ENCODE measurements at places on chromosomes 6 and 20.

GRCh38 chr6:39056681-39057080 lies 8.1 kb downstream of the GLP1R start:
- DNase-seq = no peak

GRCh38 chr6:166465671-166466087 lies 82.9 kb upstream of the MPC1 start:
- DNase-seq = no peak

GRCh38 chr20:36483209-36483918 lies 58.0 kb upstream of the MYL9 start:
- DNase-seq = no peak

DNA sequence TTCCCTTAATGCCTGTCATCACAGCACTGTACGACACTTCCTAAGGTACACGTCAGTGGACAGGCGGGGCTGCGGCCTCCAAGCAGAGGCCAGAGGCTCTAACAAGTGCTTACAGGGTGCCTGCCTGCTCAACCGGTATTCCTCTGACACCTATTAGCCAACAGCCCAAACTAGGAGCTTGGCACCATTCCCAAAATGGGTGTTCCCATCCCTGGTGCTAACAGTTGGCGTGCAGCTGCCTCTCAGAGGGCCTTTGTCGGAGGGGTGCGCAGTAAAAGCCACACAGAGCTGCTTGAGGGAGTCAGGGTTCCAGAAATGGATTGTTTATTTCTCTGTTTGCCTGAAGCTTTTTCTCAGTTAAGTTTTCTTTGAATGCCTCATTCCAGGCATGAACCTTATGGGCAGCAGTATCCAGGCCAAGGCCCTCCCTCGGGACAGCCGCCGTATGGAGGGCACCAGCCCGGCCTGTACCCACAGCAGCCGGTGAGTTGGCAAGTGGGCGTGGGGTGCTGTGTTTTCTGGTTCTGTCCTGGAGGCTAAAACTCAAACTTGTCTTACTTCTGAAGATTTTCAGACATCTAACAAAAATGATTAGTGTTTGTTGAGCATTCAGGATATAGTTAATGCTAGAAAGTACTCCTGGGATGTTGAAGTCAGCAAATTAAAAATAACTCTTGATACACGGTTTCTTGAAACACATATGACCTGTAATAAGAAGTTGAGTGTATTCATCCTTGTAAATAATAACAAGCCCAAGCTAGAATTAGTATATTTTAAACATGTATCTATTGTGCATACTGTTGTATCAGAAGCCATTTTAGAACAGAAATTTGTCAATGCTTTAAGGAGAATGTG lies 124.7 kb downstream of the TMEM242 start:
- DNase-seq = no peak

- no peak for DNase-seq
Measured at GRCh38 chr20:62816031-62816883, 593 bp upstream of the COL9A3 start.

DNA sequence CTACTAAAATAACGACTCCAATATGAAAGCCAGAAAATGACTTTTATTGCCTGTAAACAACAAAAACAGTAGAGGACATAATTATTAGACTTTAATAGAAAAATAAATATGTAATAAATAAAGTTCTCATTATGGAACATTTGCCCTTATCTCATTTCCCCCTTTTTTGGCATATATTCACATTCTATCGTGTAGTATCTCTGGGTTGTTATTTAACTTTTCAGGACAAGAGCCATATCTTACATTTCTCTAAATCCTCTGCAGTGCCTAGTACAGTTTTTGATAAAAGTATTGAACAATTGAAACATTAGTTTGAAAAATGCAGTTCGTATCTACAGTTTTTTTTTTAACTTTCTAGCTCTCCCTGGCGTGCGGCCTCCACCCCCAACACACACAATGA lies 442.0 kb upstream of the SOX4 start:
- no peak for DNase-seq

- no peak for DNase-seq
Measured at GRCh38 chr6:151052021-151052646, 186.6 kb downstream of the MTHFD1L start.

GRCh38 chr6:41367700-41368099 lies 32.3 kb downstream of the NCR2 start:
- no peak for DNase-seq

- DNase-seq = peak; percentile 43
Measured at GRCh38 chr6:116010790-116011401, 49.8 kb downstream of the FRK start.

DNA sequence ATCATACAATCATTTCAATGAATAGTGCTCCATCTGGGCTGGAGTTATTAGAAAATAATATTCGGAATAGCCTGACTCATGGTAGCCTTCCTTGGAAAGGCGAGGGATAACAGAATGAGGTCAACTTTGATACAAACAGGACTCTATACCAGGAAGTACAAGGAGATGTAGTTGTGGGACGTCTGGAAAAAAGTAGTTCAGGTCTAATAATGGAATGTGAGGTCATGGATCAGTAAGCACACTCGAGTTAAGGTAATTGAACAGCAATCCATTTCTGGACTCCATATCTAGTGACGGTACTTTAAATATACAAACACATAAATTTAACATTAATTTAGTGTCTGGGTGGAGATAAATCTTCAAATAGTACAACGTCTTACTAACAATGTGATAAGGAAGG lies 1204.0 kb upstream of the ADGRB3 start:
- DNase-seq = no peak

GRCh38 chr20:5630071-5630470 lies 120.1 kb upstream of the SHLD1 start:
- no peak for DNase-seq

DNA sequence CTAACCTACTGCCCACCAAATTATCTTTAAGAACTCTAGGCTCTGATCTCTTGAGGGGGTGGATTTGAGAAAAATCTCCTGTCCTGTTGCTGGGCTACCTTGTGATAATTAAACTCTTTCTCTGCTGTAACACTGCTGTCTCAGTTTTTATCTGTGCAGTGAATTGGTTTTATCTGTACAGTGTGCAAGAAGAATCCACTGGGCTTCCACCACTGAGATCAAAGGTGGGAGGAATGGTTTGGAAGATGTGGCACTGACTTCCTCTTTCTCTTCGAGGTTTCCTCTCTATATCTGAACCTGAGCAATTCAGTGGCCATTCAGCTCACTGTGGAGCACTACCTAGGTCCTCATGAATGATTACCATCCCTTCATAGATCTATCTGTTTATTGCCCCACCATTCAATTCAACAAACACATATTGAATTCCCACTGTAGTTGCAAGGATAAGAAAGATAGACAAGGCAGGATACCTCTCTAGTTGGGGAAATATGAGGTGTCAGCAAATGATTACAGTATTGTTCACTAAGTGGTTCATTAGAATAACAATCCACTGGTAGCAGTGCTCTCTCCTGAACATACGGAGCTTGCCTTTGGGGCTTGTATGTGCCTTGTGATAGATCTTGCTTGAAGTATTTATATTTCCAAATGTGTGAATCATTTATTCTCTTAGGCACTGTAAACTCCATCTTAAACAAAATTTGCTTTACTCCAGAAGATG lies 172.1 kb upstream of the ARG1 start:
- no peak for DNase-seq

- no peak for DNase-seq
Measured at GRCh38 chr6:102686461-102686860, 1293.0 kb downstream of the GRIK2 start.

DNA sequence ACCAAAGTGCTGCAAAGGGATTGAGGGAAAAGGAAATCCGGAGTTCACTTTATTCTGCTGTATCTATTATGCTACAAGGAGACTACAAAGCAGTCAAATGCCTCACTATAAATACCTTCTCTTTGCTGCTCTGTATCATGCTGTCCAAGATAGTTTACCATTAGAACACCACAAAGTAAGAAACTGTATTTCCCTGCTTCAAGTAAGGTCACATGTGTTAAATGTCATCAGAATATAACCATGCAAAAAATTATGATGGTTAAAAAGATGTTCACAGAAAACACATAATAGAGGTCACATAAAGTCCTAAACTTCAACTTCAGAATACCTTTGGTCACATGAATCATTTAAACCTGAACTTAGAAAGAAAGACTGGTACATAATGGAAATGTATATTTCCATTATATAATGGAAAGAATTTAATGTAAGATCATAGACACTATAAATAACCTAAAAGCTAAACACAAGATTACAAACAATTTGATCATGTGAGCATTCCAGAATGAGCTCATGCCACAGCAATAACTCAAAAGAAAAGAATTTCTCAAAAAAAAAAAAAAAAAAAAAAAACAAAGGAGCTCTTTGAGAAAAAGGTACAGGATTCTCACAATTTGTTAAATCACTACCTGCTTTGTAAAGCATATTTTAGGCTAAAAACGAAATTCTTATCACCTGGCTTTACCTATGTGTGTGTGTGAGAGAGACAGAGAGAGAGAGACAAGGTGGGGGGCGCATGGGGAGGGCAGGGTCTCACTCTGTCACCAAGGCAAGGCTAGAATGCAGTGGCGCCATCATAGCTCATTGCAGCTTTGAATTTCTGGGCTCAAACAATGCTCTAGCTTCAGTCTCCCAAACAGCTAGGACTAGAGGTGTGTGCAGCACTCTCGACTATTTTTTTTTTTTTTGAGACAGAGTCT lies 58.7 kb downstream of the KIF13A start:
- no peak for DNase-seq

- DNase-seq = no peak
Measured at GRCh38 chr6:165571721-165572132, 91.3 kb downstream of the PDE10A start.

DNA sequence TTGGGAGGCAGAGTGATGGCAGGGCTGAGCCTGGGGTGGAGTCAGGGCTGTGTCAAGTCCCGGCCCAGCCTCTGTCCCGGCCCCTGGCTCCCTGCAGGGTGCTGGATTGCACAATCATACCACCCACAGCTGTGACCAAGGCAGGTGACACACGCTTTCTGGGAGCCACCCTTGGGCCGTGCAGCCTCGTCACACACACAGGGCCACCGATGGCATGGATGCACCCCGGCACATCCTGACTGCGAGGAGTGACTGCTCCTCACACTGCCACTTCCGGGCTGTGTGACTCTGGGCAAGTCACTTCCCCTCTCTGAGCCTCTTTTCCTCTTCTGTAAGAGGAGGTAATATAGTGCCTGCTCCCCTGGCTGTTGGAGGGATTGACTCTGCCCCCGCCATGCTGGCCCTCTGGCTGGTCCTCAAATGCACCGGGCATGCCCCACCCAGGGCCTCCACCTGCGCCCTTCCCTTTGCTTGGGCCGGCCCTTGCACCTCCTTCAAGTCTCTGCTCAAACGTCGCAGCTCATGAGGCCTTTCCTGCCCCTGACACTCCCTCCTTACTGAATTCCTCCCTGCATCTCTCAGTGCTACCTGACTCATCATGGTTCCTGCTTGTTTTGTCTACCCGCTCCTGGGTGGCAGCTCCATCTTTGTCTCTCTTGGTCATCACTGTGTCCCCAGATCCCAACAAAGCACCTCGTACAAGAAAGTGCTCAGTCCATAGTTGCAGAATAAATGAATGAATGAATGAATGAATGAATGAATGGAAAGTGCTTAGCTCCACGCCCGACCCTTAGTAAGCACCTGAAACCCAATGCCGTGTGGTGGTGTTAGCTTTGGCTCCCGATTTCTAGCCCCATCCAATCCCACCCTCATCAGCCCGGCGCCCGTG lies 93.5 kb downstream of the CEBPB start:
- no peak for DNase-seq

DNA sequence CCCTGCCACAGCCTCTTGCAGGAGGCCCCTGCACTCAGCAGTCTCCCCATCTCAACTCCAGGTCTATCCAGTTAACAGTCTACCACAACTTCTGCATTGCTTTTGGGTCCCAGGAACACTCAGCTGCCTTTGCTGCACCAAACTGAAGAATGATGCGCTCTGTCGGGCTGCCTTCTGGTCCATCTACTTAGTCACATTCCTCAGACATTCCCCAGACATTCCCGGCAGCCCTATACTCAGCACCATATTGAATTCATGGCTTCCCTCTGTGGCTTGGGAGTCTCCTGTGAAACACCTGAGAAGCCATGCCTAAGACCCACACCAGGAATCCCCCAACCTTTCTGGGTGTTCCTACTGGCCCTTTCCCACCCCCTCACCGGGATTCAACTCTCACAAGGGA lies 99.6 kb upstream of the COL21A1 start:
- DNase-seq = no peak

- no peak for DNase-seq
Measured at GRCh38 chr20:5143851-5144250, 17.0 kb downstream of the CDS2 start.

- DNase-seq = no peak
Measured at GRCh38 chr6:71252960-71253359, 35.7 kb upstream of the OGFRL1 start.

DNA sequence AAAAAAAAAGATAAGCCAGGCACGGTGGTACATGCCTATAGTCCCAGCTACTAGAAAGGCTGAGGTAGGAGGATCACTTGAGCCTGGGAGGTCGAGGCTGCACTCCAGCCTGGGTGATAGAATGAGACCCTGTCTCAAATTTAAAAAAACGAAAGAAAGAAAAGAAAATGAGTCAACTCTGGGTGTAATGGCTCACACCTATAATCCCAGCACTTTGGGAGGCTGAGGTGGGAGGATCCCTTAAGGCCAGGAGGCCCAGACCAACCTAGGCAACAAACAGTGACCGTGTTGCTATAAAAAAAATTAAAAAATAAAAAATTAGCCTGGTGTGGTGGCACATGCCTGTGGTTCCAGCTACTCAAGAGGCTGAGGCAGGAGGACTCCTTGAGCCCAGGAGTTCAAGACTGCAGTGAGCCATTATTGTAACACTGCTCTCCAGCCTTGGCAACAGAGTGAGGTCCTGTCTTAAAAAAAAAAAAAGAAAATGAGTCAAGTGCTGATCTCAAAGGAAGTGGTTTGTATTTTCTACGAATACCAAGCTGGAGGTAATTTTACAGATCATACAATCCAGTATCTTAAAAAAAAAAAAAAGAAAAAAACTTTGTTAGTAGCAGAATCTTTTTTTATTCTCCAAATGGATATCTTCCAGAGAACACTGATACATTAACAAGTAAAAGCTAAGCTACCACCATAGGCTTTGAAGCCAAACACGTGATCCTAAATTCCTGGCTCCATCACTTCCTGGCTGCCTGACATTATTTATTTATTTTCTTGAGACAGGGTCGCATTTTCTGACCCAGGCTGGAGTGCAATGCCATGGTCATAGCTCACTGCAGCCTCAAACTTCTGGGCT lies 5.7 kb downstream of the COMMD7 start:
- DNase-seq = no peak

- DNase-seq = no peak
Measured at GRCh38 chr6:34020807-34021553, 124.9 kb downstream of the GRM4 start.

DNA sequence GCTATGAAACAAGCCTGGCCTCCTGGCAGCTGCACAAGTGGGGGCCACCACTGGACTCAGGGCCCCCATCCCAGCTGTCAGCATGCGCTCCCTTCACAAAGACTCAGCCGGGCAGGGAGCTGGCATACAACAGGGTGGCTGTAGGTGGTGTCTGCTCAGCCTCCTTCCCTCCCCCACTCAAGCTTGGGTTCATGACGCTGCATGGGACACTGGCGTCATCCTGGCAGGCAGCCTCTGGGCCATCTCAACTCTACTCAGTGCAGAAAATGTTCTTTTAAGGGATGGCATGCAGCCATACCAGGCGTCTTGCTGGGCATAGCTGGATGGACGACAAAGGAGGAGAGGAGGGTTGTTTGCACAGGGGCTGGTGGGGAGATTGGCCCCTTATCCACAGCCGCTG lies 30.5 kb downstream of the SAYSD1 start:
- DNase-seq = no peak

Measured in stimulated activated naive B cell treated with anti-CD40 and anti-IgM and Interleukin-4, amounts not matched to agents 10 μg/mL and 1 μg/mL and 100 μg/mL, for 72 hours (primary cell).